Retinal pigment epithelial cell (primary cell): ENCODE measurements at places on chromosomes 16 and 17.

- no peak for DNase-seq
Measured at GRCh38 chr17:48728232-48729231, at the start of gene HOXB13. TSS of gene HOXB13 (minus strand) at chr17:48728750. CDS start at chr17:48728593, 157 bp downstream.

- DNase-seq: no peak
Measured at GRCh38 chr17:63503341-63503705, 19.8 kb upstream of the KCNH6 start.

- no peak for DNase-seq
Measured at GRCh38 chr16:19804538-19805323, 79.9 kb downstream of the GPRC5B start.

- DNase-seq: no peak
Measured at GRCh38 chr17:83145831-83146230, 66.4 kb downstream of the METRNL start.

DNA sequence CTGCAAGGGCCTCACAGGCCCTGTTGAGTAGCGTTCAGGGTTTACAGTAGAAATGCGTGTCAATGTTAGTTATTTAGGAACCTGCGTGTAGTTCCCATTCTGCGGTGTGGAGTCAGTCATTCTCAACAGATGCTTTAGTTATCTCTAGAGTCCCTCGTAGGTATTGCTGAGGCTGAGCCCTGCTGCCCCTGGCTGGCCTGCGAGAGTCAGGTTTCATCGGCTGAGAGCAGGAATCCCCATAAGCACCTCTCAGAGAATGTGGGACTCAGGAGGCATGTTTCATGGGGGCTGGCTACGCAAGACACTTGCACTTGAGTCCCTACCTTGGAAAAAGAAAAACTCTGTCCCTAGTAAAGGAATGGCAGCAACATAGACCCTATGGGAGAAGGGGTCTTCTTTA is 347.5 kb upstream of the ASIC2 start:
- DNase-seq: no peak

DNA sequence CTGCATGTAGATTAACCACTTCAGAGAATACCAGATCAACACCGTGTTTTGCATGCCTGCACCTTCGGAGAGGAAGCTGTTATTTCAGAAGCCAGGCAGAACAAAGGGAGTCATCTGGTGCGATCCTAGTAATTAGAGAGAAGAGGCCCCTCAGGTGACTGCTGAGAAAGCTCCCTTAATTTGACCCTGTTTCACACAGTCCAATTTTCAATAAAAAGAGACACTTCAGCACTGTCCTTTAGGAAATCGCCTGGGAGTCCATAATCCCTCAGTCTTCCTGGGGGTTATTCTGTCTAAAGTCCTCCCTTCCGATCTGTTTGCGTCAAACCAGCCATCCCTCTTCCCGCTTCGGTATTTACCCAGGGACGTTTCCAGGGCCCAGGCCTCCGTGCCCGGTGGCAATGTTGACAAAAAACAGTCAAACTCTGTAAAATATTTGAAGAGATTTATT is 23.4 kb upstream of the TNRC6C start:
- no peak for DNase-seq

- no peak for DNase-seq
Measured at GRCh38 chr17:7883781-7884386, 4.7 kb upstream of the CHD3 start.

DNA sequence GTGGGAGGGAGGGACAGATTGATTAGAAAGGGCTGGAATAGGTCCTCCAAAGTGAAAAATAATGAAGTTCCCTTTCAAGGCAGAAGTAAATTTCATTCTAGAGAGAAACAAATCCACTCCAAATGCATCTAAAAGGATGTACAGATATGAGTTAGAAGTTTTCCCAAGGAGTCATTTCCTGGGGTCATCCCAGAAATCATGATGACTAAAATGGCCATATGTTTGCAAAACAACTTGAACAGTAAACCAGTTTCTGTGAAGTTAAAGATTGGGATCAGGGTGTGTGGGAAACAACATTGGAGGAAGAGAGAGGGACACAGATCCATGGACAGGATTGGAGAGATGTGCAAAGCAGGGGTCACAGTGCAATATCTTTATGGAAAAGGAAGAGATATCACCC is 32.5 kb upstream of the ARHGAP44 start:
- DNase-seq: no peak

GRCh38 chr17:42477173-42477572 is 18.5 kb downstream of the ATP6V0A1 start:
- DNase-seq: no peak

- no peak for DNase-seq
Measured at GRCh38 chr17:22158364-22158763, 466.0 kb downstream of the KCNJ18 start.

DNA sequence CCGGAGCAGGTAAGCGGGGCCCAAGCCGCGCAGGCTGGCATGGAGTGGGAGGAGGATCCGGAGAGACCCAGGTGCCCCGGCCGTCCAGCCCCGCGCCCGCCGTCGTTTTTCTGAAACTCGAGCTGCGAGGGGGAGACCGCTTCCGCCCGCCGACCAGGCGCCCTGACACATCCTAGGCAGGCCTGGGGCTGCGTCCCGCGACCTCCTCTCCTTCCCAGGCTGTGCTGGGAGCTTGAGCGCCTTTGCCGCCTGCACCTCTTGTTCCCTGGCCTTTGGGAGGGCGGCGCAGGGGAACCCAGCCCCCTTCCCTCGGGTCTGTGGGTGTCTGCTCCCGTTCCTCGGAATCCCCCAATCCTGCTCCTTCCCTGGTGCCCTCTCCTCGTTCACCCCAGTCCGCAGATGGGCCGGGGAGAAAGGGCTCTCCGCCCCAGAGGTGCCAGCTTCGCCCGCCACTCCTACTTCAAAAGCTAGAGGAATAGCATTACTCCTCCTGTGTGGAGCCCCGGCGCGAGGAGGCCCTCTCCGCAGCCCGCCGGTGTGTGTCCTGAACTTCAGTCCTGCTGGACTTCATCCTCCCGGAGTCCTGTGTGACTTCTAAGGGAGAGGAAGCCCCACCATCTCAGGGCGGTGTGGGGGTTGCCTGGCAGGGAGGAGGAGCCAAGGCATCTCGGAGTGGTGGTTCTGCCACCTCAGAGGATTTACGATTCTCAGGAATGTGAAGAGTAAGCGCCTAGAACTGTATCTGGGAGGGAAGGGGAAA is 1.0 kb downstream of the NHERF1 start:
- no peak for DNase-seq

- DNase-seq: no peak
Measured at GRCh38 chr17:13044572-13045065, 26.8 kb upstream of the ELAC2 start.

DNA sequence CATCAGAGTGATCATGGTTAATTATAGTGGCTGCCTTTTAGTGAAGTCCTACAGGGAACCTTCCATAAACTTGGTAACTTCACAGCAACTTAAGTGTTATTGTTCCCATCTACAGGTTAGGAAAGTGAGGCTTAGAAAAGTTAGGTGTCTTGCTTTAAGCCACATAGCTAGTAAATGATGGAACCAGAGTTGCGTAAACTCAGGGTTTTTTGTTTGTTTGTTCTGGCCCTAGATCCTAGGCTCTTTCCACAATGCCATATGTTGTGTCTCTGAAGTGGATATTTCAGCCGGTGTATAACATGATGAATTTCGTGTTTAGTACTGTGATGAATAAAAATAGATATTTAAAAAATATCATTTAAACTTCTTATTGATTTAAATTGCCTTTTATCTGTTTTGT is 27.6 kb downstream of the DNAH9 start:
- DNase-seq: no peak

GRCh38 chr17:3512505-3513171 is 36.8 kb downstream of the ASPA start:
- peak; percentile 36 for DNase-seq

GRCh38 chr16:81181013-81181720 is 57.3 kb upstream of the BCO1 start:
- DNase-seq: peak; percentile 93

DNA sequence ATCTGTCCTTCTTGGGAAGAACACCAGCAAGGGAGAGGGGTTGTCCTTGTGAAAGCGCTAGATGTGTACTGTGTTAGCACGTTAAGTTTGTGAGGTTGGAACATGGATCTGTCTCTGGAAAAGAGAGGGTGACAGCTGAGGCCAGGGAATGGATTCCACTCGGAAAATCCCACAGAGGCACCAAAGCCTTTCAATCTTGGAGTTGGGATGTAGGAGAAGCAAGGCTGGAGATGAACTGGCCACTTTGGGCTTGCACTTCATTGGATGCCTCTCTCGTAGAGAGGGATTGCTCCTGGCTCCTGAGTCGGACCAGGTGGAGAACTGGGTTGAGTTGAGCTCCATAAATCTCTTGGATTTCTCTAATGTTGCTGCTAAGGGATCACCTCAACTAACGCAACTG is 67.2 kb downstream of the CCDC182 start:
- no peak for DNase-seq

- no peak for DNase-seq
Measured at GRCh38 chr17:47604598-47604927, 45.2 kb upstream of the KPNB1 start.

- DNase-seq: no peak
Measured at GRCh38 chr16:85853547-85854545, 45.1 kb upstream of the IRF8 start.

DNA sequence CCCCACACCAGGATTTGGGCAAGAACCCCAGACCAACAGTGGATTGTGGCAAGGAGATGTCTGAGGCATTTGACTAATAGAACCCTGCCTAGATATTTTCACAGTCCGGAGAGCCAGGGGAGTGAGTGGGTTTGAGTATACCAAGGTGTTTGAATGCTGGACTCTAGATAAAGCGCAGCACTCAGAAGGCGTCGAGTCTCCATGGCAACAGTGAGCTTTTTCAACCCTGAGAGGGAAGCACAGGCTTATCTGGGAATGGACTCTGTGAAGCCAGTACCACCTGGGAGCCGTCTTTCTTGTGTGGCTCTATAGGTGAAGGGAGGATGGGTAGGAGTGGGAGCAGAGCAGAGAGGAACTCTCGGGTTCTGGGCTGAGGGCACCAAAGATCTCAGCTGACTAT is 147.0 kb downstream of the SHISA6 start:
- DNase-seq: no peak

DNA sequence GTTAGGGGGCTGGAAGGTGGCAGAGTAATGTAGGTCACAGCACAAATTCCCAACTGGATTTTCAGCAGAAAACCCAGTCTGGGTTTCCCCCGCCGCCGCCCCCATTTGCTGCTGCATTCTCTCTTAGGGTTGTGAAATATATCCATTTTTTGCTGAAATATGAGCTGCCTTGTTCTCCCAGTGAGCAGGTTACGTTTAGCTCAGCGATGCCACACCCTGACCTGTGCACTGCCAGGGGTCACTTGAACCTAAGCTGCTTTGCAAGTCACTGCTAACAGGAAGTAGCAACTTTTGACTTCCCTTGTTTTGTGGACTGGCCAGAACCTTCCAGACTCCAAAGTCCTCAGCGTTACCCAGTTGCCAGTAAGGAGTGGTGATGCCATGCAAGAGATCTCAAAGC is 274.1 kb downstream of the CPPED1 start:
- DNase-seq: no peak

DNA sequence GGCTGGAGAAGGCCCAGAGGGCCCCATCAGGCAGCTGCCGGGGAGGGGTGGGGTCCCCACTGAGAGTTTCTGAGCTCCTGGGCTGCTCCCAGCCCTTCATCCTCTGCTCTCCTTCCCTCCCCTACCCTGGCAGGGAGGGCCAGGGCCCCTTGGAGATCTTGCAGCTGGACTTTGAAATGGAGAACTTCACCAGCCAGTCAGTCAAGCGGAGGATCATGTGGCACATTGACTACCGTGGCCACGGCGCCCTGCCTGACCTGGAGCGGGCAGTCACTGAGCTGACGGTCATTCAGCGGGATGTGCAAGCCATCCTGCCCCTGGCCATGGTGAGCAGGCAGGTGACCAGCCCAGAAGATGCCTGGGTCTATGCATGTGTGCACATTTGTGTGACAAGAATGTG is 49.5 kb downstream of the TMEM132E start:
- DNase-seq: no peak

DNA sequence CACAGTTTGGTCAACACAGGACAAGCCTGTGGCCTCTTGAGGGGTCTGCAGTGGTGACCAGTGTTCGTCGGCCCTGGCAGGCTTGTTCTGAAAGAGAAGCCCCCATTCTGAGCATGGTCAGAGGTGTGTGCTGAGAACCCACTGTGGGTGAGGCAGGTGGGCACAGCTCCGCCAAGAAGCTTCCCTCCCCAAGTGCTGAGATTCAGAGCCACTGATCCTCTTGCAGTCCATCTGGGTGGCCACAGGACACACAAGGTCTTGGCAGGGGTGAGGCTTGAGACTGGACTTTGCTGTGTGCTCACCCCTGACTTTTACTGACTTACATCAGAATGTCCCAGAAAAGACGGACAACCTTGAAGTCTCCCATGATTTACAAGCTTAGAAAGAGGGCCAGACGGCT is 18.7 kb downstream of the MPRIP start:
- no peak for DNase-seq

DNA sequence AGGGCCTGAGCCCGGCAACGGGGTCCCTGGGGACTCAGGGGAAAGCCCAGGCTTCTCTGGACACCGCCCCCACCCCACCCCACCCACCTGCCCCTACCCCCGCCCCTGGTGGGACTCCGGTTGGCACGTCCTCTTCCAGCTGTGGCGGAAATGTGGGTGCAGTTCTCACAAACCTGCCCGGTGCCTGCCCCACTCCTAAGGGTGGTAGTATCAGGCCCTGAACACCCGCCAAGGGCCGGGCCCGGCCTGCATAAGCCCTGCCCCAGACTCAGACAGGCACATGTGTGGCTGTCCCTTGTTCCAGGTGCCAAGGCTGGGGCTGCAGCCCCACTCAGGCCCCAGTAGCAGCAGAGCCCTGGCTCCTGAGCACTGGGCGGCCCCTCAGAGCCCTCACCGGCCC is 58.1 kb downstream of the ACTG1 start:
- no peak for DNase-seq

GRCh38 chr16:23182206-23182678 is 303 bp upstream of the SCNN1G start:
- peak; percentile 5 for DNase-seq

DNA sequence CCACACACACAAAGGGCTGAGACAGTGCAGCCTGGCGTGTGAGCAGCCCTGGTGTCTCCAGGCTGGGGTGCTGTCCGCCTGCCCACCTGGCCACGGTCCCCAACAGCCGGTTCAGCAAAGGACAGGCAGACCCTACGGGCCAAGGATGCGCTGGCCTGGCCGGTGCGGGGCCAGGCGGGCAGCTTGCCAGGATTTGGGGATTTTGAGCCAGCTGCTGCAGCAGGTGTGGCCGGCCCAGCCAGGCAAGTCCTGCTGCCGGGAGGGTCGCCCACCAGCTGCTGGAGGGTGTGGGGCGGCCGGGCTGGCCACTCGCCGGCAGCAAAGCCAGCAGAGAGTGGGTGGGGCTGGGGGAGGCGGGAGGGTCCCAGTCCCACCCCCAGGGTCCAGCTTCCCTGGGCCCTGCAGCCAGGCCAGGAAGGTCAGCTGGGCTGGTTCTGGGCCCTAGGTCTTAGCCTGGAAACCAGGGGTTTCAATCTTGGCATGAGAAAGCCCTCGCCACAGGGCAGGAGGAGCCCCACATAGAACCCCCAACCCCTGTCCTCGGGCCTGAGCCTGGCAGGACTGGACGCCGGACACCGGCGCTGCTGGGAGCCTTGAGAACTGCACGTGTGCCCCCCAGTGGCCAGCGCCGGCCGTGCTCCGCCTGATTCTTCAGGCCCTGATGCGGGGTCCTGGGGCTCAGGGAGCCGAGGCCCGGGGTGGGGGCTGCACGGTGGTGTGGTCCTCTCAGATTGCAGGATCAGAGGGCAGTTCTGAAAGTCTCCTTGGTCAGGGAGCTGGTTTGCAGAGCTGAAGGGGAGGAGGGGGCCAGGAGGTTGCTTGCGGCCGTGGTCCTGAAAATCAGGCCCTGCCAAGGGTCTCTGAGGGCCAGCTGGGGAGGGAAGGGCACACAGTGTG is 17.6 kb upstream of the SSTR5 start:
- DNase-seq: no peak

- no peak for DNase-seq
Measured at GRCh38 chr16:24318680-24319079, 62.5 kb downstream of the CACNG3 start.
